Ovary (tissue), 10 donors: ENCODE measurements at places on chromosomes 12 and 14.

DNA sequence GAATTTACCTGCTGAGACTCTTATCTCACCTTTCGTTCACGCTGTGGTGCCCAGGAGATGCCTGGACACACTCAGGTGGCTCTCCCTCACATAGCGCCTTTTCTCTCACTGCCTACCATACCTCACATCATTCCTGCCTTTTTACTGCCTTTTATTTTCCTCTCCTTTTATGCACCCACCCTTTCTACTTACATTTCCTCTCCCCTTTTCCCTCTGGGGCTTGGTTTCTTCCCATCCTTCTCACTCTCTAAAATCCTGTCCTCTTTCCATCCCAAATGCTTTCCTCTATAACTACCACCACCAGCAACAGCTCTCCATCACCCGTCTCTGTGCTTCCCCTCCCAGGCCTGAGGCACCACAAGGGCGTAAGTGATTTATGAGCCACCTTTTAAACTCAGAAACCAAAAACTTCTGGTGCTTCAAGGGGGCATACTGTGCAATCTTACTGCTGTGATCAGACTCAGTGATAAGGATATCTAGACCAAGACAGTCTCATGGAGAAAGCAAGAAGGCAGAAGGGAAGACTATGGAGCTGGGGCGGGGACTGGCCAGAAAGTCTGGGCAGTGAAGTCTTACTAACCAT, 32.7 kb upstream of the SMUG1 start:
- H3K27ac ChIP-seq = no peak overlapping the region
- no peaks in the 10 kb centered on the region for H3K27me3 ChIP-seq
- no peak overlapping the region for H3K4me3 ChIP-seq
- DNase-seq = no peak

- H3K27me3 ChIP-seq = no peaks in the 10 kb centered on the region
- H3K27ac ChIP-seq = no peak overlapping the region
- H3K4me1 ChIP-seq = no peaks in the 10 kb centered on the region
- H3K4me3 ChIP-seq = no peak overlapping the region
- H3K36me3 ChIP-seq = no peaks in the 10 kb centered on the region
These were observed 6.9 kb upstream of the DNM1L start for GRCh38 chr12:32671930-32672780.

DNA sequence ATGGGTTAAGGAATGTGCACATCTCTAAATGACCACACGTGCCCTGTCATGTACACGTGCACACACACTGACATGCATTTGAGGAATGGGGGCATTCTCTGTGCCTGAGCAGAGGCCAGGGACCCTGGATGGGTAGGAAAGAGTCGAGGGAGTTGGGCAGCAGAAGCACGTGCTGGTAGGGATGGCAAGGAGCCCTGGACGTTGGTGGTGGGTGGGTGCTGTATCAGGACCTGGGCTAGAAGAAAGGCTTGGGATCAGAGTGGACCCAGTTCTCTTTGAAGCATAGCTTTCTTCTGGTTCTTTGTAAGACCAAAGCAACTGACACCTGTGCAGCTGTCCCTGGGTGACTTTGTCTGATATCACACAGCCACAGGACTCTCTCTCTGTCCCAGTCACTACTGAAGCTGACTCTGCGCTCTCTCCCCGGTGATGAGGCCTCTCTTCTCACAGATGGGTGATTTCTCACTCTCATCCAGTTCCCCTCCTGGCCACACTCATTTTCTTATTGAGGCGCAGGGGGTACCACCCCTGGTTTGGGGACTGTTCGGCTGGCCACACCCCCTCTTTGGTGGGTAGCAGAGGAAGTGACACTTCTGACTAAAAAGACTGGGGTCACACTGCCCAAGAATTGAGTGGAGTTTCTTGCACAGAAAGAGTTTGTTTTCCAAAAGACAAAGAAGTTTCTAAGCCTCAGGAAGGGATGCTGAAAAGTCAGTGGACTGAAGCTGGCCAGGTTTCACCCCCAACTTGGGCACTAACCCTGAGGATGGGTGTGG, 171.7 kb upstream of the RTL1 start:
- no peak overlapping the region for H3K27ac ChIP-seq
- no peaks in the 10 kb centered on the region for H3K27me3 ChIP-seq
- no peaks in the 10 kb centered on the region for H3K36me3 ChIP-seq
- H3K4me1 ChIP-seq = no peaks in the 10 kb centered on the region

DNA sequence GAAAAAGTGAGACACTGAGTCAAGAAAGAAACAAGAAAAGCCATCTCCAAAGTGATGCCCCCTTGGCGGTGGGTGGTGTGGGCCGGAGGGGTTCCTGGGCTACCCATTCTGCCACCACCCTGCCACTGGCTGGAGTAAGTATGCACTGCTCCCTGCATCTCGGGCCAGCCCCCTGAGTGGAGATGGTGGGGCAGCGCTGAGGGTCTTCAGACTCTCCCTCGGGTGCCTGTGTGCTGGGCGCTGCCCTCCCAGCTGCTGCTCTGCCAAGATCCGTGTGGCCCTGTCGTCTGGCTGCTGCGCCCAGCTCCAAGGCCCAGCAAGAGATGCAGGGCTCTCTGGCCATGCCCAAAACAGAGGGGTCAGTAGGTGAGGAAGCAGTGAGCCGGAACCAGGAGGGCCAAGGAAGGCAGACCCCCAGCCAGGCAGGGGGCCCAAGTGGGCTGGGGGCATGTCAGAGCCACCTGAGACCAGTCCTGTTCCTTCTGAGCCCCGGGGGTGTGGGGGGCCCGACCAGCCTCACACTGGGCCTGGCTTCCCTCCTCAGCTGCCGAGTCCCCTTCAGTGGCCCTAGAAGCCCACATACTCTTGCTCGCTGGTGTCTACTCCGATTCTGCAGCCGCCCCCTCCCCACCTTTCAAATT, 5.2 kb downstream of the GPR132 start:
- no peak overlapping the region for H3K4me3 ChIP-seq
- no peak for DNase-seq
- no peaks in the 10 kb centered on the region for H3K4me1 ChIP-seq
- no peaks in the 10 kb centered on the region for H3K36me3 ChIP-seq
- H3K27me3 ChIP-seq = no peaks in the 10 kb centered on the region
- no peak overlapping the region for H3K27ac ChIP-seq

DNA sequence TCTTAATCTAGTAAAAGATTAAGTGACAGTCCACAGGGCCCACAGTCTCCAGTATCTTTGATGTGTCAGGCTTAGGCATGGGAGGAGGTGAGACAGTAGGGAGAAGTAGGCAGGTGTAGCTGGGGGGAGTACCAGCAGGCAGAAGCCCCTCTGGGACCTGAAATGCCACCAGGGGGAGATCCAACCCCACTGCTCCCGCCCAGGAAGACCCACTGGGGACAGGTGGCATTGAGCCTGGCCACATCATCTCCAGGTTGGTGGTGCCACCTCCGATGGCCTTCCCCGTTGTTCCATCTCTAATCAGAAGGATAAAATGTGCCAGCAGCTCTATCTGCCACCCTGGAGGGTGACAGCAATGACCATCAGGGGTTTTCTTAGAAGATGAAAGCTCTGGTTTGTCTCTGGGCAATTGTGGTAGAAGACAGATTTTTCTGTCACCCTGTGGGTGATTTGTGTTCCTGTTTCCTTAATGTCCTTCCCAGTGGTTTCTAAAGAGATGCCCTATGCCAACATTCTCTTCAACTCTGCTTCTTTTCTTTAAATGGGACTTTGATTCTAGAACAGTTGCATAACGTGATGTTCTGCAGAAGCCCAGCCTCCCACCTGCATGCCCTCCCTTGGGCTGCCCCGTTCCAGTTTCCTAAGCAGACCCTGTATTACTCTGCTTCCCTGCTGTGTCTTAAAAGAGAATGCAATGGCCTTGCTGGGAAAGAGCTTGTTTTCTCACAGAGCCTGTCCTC, 12.3 kb upstream of the SERPINA12 start:
- H3K27ac ChIP-seq = no peak overlapping the region
- no peaks in the 10 kb centered on the region for H3K36me3 ChIP-seq
- DNase-seq = no peak

DNA sequence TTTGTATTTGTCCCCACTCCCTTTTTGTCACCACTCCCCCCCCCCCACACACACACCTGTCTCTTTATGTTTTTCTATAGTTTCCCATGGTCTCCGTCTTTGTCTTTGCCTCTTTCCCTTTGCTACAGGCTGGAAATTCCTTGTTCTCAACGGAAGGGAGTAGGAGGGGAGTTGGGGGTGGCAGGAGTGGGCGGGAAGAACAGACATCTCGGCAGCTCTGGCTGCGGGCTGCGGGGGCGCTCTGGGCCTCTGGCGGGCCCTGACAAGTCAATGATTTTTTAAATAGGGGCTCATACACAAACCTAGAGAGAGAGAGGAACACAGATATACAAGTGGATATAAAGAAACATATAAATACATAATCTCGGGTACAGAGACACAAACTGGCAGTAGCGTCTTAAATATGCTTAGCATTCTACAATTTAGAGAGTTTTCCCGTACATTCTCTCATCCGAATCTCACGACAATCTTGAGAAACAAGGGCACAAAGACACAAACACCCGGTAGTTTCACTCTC, 2.4 kb upstream of the NAB2 start:
- no peaks in the 10 kb centered on the region for H3K36me3 ChIP-seq
- peak; percentile 80 for DNase-seq
- H3K4me1 ChIP-seq = peaks cover 11% of the 10 kb centered on the region
- H3K4me3 ChIP-seq = peak overlapping the region; percentile 67

DNA sequence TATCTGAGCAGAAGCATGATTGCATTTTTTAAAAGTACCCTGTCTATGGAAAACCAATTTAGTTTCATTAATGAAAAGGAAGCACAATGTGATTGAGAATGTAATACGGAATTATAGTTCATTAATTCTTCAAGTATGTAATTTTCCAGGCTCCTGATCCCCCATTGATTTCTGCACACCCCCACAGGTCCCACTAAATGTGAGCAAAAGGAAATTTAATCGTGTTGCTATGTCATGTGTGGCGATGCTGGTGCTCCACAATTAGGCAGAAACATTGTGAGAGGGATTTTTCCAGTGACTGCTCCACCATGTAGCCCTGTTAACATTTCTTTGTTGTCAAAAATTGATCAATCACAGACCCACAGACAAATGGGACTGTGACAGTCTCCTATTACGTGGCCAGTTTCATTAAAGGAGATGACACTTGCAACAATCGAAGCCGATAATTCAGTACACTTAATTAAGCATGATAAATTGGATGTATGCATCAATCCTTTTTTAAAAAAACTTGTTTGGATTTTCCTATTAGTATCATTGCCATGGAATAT, 306.0 kb downstream of the NELL2 start:
- DNase-seq = no peak
- no peaks in the 10 kb centered on the region for H3K4me1 ChIP-seq
- no peaks in the 10 kb centered on the region for H3K36me3 ChIP-seq
- no peak overlapping the region for H3K27ac ChIP-seq

- no peaks in the 10 kb centered on the region for H3K27me3 ChIP-seq
- H3K36me3 ChIP-seq = no peaks in the 10 kb centered on the region
- no peaks in the 10 kb centered on the region for H3K4me1 ChIP-seq
These were observed 66.7 kb upstream of the STON2 start for GRCh38 chr14:81466854-81467253.

DNA sequence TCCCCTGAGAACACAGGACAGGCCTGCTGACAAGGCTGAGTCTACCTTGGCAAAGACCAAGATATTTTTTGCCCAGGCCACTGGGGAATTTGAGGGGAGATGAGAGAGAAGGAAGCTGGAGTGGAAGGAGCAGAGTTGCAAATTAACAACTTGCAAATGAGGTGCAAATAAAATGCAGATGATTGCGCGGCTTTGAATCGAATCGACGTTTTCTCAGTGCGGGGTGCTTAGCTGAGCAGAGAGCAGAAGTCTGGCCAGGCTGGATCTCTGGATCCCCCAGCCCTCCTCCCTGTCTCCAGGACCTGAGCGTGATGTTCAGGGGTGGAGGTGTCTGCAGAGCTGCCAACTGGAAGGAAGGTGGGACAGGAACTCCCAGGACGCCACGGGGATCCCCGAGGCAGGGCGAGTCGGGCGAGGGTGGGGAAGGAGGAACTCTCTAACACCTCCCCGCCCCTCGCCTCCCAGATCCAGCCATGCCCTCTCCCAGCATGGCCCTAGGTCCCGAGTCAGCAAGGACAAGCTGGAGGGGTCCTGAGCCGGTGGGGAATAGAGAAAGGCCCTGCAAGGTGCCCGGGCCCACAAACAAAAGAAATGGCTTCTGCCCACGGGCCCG, 527 bp upstream of the CARMIL3 start:
- H3K36me3 ChIP-seq = no peaks in the 10 kb centered on the region
- H3K27me3 ChIP-seq = no peaks in the 10 kb centered on the region
- peak overlapping the region; percentile 19 for H3K27ac ChIP-seq
- H3K4me3 ChIP-seq = peak overlapping the region; percentile 44
- H3K4me1 ChIP-seq = peaks cover 9% of the 10 kb centered on the region

DNA sequence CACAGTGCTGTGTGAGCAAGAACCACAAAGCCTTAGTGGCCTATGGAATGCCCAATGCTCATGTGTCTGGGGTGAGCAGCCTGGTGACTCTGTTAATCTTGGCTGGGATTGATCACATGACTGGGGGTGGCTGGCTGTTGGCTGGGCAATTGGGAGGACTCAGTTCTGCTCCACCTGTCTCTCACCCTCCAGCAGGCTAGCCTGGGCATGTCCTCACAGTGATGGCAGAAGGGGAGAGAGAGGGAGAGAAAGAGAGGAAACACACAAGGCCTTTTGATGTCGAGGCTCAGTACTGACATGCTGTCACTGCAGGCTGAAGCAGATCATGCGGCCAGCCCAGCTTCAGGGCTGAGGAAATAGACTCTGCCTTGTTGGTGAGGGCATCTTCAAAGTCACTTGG, 136.8 kb downstream of the TBX5 start:
- no peaks in the 10 kb centered on the region for H3K4me1 ChIP-seq
- no peak overlapping the region for H3K27ac ChIP-seq
- H3K27me3 ChIP-seq = no peaks in the 10 kb centered on the region
- H3K36me3 ChIP-seq = no peaks in the 10 kb centered on the region

DNA sequence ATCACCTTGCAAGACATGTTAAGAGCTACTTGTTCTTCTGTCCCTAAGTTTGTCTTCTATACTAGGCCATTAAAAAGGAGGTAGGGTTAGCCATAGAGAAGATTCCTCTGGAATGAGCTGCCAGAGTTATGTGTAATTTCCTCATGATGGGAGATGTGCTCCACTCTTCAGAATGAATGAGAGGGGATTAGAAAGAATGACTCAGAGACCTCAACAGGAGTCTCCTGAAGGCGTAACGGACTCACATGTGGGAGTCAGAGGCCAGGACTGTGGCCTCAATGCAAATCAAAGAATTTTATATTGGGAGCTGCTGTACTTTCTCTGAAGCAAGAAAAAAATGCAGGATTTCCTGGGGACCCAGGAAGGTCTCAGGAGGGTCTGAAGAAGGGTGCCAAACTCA, 87.8 kb upstream of the ATXN7L3B start:
- no peak overlapping the region for H3K4me3 ChIP-seq
- no peaks in the 10 kb centered on the region for H3K4me1 ChIP-seq
- no peaks in the 10 kb centered on the region for H3K36me3 ChIP-seq
- no peak overlapping the region for H3K27ac ChIP-seq

GRCh38 chr12:84361651-84362551, 550.7 kb downstream of the SLC6A15 start:
- H3K27ac ChIP-seq = no peak overlapping the region
- H3K27me3 ChIP-seq = no peaks in the 10 kb centered on the region
- H3K4me1 ChIP-seq = no peaks in the 10 kb centered on the region

GRCh38 chr12:46265102-46265501, 3.7 kb downstream of the SLC38A1 start:
- no peak for DNase-seq
- H3K4me3 ChIP-seq = no peak overlapping the region
- H3K27ac ChIP-seq = no peak overlapping the region
- no peaks in the 10 kb centered on the region for H3K27me3 ChIP-seq
- H3K4me1 ChIP-seq = peaks cover 3% of the 10 kb centered on the region
- H3K36me3 ChIP-seq = no peaks in the 10 kb centered on the region

GRCh38 chr12:50016501-50017475, 8.5 kb downstream of the RACGAP1 start:
- no peak overlapping the region for H3K27ac ChIP-seq
- peak; percentile 81 for DNase-seq
- H3K36me3 ChIP-seq = no peaks in the 10 kb centered on the region
- H3K4me3 ChIP-seq = no peak overlapping the region
- no peaks in the 10 kb centered on the region for H3K4me1 ChIP-seq
- H3K27me3 ChIP-seq = no peaks in the 10 kb centered on the region
